ENCODE measurements at places on chromosomes 13 and 19.

DNA sequence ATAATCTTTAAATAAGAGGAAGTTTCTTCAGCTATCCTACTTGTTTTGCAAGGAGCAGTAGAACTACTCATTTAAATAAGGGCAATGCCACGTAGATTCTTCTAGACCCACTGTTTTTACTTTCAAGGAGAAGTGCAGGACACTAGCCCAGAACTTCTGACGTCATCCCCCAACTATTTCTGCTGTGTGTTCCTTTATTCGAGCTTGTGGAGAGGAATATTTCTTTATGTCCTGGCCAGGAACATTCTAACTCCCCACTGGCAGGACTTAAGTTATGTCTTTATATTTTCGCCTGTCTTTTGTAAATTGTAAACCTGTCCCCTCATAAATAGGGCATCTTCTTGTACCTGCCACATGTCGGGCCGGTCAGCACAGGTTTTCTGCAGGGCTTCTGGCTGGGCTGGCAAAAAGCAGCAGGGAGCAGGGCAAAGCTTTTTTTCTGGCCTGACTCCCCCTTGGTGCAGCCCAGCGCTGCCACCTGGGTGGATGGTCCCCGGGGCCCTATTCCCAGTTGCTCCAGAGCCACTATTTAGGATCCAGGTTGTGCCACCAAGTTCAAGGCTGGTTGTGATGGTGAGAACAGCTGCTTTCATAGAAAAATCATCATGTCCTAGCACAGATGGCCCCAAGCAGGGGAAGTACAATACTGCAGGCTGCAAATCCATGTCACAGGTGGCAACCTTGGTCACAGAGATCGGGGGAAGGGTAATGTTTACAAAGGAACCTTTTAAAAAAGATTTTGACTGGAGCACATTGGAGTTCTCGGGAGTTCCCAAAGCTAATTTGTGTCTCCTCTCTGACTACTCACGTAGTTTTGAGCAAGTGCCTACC lies 1.8 kb downstream of the MBNL2 start:
- DNase-seq = peak; percentile 35

GRCh38 chr13:42401376-42401775 lies 129.4 kb downstream of the AKAP11 start:
- no peak for DNase-seq

- peak; percentile 63 for DNase-seq
Measured at GRCh38 chr19:35295792-35296462, 4.0 kb downstream of the MAG start.

- DNase-seq = peak; percentile 45
Measured at GRCh38 chr13:27375686-27376326, 48.6 kb upstream of the GTF3A start.

DNA sequence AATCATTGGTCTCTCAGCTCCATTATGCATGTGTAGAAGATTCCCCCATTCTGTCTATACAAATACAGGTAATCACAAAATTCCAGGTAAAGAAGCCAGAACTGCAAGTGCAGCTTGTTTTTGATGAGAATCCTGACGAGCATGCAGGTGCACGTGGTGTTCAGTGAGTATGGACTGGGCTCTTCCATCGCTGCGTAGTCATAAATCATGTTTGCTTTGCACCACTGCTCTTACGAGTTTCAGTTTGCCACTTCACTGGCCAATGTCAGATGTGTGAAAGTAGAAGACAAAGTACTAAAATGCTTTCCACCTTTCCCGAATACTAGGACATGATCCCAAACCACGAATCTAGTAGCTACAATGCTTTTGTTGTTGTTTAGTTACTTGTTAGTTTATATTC lies 390.7 kb downstream of the LIG4 start:
- no peak for DNase-seq

- DNase-seq = no peak
Measured at GRCh38 chr13:49587311-49587847, 2.0 kb upstream of the RCBTB1 start.

DNA sequence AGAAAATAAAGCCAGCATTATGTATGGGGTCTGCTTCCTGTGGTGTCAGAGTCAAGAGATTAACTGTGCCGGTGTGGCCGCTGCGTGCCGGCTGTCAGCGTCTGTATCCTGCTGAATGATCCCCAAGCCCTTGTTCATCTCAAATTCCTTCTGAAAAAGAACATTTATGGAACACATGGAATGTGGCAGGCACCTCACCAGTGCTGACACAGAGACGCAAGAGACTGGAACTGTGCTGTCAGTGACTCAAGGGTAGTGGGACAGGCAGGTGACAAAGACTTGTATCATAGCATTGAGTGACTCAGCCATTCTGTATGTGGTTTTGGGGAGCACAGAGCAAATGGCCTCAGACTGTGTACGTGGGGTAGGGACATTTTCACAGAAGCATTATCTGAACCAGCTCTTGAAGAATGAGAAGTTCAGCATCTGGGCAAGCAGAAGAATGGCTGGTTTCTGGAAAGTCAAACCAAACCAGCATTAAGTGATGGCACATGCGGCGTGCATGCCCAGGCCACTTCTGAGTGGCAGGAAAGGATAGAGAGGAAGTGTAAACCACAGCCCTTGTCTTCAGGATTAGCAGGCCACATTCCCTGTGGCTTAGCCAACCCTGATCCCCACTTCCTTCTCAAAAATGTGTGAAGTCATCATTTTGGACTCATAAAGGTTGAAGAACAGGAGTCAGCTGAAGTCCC lies 54.0 kb upstream of the IRS2 start:
- no peak for DNase-seq

GRCh38 chr13:104376588-104376987 lies 1310.4 kb upstream of the SLC10A2 start:
- no peak for DNase-seq

GRCh38 chr19:8811315-8812172 lies 20.6 kb downstream of the ZNF558 start:
- DNase-seq = no peak

GRCh38 chr13:40336228-40337221 lies 329.9 kb downstream of the FOXO1 start:
- no peak for DNase-seq

DNA sequence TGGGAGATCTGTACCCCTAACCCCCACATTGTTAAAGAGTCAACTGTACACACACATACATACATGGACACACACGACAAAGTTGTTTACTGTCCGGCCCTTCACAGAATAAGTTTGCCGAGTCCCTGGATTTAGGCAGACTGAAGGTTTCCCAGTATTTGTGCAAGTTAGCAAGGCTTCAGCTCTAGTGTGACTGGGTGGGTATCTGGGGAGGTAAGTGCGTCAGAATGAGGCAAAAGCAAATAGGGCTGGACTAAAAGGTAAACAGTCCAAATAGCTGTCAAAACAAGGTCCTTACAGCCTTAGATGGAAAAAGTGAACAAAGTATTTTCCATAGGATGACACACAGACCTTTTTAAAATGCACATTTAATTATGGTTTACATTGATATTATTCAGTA lies 228.4 kb upstream of the UFM1 start:
- no peak for DNase-seq

DNA sequence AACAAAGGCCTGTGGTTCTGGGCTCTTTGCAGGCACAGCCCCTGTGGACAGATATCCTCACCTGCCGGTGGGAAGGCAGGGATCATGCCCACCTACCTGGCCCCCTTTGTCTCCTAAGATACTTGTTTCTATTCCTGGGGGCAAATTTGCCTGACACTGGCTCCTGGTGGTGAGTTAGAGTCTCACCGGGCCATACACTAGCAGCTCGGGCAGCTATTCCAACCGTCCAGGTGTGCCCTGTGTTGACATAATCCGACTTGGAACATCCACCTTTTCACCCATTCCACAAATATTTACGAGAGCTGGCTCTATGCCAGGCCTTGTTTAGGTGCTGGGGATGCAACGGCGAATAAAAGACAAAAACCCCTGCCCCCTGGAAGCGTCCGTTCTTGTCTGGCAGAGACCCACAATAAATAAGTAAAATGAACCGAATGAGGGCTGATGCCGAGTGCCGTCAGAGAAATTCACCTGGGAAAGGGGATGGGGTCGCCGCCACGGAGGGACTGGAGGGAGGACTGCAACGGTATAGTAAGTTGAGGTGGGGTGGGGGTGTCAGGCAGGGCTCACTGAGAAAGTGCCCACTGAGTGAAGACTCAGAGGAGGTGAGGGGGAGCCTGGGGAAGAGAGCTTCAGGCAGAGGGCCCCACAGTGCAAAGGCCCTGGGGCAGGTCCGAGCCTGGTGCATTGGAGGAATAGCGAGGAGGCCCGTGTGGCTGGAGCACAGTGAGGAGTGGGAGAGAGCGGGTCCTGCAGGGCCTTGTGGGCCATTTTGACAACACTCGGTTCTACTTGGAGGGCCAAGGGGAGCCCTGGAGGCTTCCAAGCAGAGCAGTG lies 43.2 kb upstream of the RANBP3 start:
- DNase-seq = no peak

- DNase-seq = no peak
Measured at GRCh38 chr19:2719920-2720776, 1.0 kb downstream of the DIRAS1 start.

GRCh38 chr19:21586311-21587116 lies 81.1 kb downstream of the ZNF429 start:
- peak; percentile 55 for DNase-seq

GRCh38 chr13:31826521-31826920 lies 87.2 kb downstream of the RXFP2 start:
- no peak for DNase-seq

GRCh38 chr19:48738557-48739403 lies 1.6 kb downstream of the RASIP1 start:
- peak; percentile 93 for DNase-seq
